ENCODE measurements at places on chromosomes 7 and 10.

DNA sequence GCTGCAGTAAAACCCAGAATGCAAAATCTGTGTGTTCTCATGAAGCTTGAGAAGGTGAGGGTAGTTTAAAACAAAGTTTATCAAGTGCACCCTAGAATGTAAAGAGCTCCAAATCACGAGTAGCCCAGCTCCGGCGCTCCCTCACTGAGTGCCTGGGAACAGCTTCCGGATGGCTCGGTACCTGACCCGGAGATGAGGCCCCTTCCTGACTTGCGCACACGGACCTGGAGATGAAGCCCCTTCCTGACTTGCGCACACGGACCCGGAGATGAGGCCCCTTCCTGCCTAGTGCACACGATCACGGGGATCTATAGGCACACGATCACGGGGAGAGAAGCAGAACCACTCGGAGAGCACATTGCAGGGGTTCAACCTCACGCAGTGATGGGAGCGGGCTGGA lies 322.1 kb upstream of the RNF32 start:
- DNase-seq: no peak

DNA sequence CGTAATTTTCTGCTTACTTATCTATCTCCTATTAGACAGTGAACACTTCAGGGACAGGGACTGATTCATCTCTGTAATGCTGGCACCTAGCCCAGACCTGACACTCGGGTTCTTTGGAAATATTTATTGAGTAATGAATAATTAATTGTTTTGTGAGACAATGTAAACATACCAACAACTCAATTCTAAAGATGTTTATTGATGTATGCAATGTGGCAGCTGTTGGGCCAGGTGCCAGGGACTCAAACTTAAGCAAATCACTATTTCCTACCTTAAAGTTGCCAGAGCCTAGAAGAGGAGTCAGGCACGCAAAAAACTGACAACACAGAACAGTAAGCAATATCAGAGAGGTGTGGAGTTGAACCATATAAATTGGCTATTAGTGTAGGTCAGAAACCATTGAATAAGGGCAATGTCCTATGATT lies 63.6 kb upstream of the BMPER start:
- peak; percentile 9 for DNase-seq

GRCh38 chr10:8927705-8928104 lies 873.2 kb downstream of the GATA3 start:
- DNase-seq: no peak

DNA sequence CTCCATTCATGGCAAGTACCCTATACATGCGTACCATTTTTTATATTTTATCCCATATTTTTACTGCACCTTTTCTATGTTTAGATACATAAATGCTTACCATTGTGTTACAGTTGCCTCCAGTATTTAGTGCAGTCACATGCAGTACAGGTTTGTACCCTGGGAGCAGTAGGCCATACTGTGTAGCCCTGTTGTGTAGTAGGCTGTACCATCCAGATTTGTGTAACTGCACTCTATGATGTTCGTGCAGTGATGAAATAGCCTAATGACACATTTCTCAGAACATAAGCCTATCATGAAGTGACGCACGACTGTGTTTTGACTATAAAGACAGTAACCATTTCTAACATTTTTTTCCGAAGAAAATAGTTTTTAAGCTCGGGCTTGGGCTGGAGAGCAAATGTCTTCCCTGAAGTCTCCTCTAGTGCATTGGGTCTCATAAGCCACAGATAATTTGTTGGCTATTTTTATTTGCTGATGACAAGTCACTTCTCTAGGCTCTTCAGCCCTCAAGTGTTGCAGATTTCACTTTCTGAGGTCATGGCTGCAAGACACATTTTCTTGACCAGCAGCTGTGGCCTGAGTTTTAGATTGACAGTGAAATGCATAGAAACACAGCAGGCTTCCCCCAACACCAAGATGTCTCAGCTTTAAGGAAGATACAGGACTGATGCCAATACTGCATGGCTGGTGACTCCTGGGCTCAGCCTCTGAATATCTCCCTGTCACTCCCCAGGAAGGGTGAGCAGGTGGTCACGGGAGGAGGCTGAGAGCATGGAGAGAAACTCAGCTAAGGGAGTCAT lies 26.9 kb downstream of the EPDR1 start:
- no peak for DNase-seq

DNA sequence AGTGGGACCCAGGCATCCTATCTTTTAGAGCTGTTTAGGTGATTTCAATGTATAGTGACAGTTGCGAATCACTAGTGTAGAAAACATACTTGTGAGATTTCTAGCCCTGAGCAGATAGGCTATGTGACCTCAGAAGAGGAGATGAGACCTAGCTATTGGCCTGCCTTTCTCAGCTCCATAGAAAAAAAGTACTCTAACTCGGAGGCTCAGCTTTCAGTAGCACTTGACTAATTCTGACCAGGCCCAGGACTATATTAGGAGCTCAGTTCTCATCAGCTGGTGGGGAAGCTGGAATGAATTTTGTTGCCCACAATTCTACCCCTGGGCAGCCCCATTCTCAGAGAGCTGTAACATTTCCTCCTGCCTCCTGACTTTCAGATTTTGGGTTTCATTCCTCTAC lies 179.9 kb upstream of the NAMPT start:
- no peak for DNase-seq

DNA sequence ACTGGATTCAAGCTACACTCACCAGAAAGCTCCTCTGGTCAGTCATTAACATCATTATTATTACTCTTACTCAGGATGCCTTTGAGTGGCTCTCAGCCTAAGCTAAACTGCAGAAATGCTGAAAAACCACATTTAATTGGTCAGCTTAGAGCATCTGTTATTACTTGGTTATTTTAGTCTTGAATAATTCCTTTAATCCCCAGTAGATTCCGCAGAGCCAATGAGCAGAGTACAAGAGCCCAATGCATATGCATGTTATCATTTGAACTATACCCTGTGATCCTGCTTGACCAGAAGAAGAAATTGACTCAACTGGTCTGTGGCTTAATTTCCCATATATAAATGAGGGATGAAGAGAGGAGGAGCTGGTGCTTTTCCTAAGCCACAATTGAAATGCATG lies 417.6 kb upstream of the C7orf33 start:
- no peak for DNase-seq

- DNase-seq: no peak
Measured at GRCh38 chr10:104349623-104350126, 4.0 kb upstream of the CFAP58 start.

DNA sequence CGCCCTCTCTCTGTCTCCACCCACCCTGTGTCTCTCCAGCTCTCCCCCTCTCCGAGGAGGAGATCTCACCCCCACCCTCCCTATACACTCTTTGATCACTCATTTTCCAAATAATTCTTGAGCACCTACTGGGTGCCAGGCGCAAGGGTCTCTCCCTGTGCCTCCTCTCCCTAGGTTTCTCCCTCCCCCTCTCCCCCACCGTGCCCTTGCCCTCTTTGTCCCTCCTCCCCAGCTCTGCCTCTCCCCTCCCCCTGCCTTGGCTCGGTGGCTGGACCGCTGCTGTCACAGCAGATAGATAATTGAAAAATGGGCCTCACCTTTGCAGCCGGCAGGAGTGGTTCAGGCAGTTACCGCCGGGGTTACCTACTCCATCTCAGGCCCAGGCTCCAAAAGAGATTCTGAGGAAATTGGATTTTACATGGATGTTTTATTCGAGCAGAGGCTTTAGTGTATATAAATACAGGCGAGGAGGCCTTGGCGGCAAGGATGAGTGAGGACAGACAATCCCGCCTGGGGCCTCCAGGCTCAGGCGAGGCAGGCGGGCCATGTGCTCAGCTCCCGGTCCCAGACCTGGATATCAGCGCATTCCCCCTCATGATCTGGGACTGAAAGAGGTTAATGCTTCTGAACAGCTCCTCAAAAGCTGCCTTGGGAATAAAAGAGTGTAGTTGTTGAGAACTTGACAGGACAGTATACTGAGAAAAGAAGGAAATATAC lies 60.8 kb upstream of the BTRC start:
- no peak for DNase-seq

- no peak for DNase-seq
Measured at GRCh38 chr10:88076027-88076880, 212.8 kb downstream of the PTEN start.

- DNase-seq: no peak
Measured at GRCh38 chr10:117736655-117737054, 194.1 kb downstream of the EMX2 start.

- DNase-seq: peak; percentile 62
Measured at GRCh38 chr10:111200505-111201186, 123.8 kb downstream of the ADRA2A start.

- DNase-seq: no peak
Measured at GRCh38 chr7:42096268-42096667, 140.7 kb downstream of the GLI3 start.

GRCh38 chr7:93218997-93219827 lies 7.1 kb downstream of the HEPACAM2 start:
- no peak for DNase-seq

DNA sequence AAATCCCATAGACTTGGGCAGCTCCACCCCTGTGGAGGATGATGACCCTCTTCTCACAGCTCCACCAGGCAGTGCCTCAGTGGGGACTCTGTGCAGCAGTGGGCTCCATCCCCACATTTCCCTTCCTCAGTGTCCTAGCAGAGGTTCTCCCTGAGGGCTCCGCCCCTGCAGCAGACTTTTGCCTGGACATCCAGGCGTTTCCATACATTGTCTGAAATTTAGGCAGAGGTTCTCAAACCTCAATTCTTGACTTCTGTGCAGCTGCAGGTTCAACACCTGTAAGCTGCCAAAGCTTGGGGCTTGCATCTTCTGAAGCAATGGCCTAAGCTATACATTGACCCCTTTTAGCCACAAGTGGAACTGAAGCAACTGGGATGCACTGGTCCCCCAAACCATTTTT lies 31.8 kb downstream of the NEUROG3 start:
- no peak for DNase-seq

- DNase-seq: no peak
Measured at GRCh38 chr10:122387572-122387971, 13.1 kb downstream of the PLEKHA1 start.

DNA sequence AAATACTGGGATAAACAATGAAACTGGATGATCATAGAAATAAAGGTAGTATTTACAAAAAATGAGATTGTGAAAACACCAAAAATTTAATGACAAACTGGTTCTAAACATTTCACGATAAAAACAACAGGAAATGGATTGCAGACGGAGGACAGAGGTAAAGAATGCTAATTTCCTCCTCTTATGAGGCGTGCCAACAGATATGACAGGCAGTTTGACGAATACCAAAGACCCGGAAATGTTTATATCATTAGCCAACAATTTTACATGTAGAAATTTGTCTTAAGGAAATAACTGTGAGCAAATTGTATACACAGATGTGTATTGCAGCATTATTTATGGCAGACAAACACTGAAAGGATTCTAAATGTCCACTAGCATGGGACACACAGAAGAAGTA lies 162.0 kb upstream of the MGMT start:
- no peak for DNase-seq

GRCh38 chr10:118045158-118045836 lies 1.4 kb downstream of the RAB11FIP2 start:
- DNase-seq: no peak

GRCh38 chr10:110404825-110405224 lies 92.9 kb upstream of the DUSP5 start:
- DNase-seq: no peak

All from NCI-H146 (cell line).